LHCN-M2 (cell line): ENCODE measurements at places on chromosomes 16 and 17. TPM values are rescaled to one million over a fixed set of nuclear protein-coding genes. Genes with fewer than 3 reads are reported as not detected.

ENPP7 gene
- total RNA-seq = not detected in 2 replicates

AIPL1 gene
- not detected in 2 replicates for total RNA-seq

JUP gene
- not detected in 2 replicates for total RNA-seq

NPIPB13 gene
- 0.57 and 0.58 TPM in 2 replicates for total RNA-seq

DNA sequence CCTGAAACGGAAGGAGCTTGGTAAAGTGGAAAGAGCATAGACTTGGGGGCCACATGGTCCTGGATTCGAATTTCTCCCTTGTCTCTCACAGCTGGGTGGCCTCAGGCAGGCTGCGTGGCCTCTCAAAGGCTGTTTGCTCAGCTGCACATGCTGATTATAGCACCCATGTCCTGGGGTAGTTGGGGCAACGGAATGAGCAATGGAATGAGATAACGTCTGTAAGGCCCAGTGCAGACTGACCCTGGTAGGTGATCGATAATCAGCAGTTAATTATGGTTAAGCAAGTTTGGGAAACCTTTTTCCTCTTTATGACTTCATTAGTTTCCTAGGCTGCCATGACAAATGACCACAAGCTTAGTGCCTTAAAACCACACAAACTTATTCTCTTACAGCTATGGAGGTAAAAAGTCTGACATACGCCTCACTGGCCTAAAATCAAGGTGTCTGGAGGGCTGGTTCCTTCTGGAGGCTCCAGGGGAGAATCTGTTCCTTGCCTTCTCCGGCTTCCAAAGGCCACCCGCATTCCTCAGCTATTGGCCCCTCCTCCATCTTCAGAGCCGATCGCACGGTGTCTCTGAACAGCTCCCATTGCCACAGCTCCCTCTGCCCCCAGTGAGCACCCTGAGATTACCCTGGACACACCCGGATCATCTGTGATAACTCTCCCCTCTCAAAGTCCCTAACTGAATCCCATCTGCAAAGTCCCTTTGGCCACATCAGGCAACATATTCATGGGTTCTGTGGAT lies 294.9 kb upstream of the FOXF1 start:
- no peak for DNase-seq

DNA sequence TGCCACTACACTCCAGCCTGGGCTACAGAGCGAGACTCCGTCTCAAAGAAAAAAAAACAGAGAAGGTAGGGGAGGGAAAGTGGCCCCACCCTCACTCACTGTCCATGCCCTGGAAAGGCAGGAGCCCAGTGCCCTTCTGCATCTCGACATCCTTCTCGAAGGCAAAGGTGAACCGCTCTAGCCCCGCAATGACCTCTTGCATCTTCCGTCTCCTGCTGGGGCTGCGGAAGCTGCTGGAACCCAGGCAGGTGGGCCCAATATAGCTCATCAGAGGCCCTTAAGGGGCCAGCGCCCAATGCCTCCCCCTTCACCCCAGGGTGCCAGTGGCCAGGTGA lies at the start of gene CPSF4L:
Gene CPSF4L, minus strand, starts transcription at position 264 of the 335 bp plus-strand sequence. Its CDS starts 62 bp downstream, at position 202.
- DNase-seq = no peak

DNA sequence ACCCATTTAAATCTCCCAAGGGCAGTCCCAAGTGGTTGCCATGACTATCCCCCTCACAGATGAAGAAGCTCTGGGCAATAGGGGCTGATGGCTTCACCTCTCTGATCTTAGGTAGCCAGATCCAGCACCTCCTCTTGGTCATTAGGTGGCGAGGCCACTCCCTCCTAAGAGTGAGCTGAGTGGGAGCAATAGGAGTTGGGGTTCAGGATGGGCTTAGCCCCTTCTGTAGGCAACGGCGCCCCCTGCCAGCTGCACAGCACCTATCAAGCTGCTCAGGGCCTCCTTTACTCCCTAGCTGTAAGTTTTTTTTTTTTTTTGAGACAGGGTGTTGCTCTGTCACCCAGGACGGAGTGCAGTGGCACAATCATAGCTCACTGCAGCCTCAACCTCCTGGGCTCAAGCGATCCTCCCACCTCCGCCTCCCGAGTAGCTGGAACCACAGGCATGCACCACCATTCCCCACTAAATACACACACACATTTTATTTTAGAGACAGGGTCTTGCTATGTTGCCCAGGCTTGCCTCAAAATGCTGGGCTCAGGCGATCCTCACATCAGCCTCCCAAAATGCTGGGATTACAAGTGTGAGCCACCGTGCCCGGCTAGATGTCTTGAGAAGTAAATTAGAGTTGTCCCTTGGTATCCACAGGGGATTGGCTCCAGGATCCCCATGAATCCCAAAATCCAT lies 3.5 kb upstream of the RRAD start:
- DNase-seq = peak; percentile 79

DNA sequence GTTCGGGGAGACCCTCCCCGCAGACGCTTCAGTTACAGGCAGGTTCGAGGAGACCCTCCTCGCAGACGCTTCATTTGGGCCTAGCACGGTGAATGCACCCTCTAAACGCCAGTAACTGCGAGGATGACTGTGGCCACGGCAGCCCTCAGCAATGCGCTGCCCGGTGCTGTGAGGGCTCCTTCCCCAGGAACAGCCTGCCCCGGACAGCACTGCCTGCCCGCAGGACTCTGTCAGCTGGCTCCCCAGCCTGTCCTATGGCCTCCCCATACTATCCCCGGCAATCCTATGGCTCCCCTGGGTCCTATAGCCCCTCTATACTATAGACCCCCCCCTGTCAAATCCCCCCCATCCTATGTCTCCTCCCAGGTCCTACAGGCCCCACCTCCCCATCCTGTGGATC lies 238.9 kb downstream of the RBFOX3 start:
- no peak for DNase-seq

DNA sequence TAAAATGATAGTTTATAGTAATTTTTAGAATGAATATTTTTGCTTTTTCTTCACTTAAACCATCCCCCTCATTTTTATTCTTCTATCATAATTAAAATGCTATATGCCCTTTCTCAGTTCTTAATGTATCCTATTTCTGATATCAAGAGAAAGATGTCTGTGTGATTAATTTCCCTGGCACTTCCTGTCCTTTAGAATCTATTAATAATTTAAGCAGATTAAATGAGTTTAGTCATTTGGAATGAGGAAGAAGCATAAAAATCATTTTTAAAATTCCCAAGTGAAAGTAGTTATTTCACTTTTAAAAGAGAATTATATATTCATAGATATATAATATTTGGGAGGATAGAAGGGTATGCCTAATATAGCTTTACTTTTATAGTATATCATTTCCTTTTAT lies 27.8 kb upstream of the CDR2 start:
- DNase-seq = no peak

GRCh38 chr16:57630407-57630797 lies 2.0 kb downstream of the ADGRG1 start:
- DNase-seq = no peak

DNA sequence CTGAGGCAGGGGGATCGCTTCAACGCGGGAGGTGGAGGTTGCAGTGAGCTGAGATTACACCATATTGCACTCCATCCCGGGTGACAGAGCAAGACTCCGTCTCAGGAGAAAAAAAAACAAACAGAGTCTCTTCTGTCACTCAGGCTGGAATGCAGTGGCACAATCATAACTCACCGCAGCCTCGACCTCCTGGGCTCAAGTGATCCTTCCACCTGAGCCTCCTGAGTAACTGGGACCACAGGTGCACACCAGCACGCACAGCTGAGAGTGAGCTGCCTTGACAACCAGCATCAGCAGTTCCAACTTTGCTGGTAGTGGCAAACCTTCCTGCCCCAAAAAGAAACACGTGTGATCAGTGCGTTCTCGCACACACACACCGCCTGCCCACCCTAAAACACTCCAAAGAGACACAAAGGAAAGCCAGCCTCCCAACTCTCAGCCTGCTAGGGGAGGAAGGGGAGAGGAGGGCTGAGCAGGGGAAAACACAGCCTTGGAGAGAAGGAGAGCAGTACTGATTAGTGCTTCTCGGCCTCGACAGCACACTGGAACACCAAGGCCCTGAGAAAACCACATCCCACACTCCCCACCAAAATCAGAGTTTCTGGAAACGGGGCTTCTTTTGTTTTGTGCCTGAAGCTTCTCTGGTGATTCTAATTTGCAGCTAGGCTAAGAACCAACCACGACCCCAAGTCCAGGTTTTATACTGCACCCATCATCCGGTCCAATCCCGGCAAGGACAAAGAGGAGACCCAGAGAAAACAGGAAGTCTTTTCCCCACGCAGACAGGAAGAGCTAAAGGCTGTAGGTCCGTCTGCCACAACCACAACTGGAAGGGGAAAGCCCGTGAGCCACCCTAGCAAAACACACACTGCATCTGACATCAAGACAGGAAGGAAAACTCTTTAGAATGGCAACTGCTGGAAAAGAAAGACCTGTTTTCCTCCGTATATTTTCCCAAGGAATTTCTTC lies 28.8 kb downstream of the ZCCHC14 start:
- DNase-seq = peak; percentile 74
